ENCODE measurements at places on chromosomes 3 and 15.

DNA sequence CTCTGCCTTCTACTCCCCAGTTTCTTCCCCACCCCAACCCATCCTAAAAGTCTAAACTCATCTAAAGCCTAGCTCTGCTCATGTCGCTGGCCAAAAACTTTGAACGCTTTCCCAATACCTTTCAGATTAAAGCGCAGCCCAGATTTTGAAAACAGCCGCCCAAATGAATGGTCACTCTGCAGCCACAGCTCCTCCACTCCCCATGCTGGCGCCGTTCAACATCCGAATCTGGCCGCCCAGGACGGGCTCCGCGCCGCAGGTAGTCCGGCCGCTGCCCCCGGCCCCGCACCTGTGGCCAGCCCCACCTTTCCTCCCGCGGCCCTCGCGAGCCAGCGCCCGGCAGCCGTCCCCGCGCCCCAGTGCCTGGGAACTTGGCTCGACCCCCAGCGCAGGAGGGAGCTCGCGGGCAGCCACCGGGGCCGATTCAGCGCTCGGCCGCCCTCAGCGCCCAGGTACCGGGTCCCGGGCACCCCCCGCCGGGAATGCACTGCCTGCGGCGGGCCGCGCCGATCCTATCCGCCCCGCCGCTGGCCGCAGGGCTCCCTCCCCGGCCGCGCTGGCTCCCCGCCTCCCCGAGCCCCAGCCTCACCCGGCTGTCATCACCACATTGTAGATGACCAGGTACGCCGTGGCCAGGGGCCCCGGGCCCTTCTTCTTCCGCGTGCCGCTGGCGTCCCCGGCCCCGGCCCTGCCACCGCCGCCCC is 417 bp downstream of the HACD2 start:
- no peak for DNase-seq

GRCh38 chr3:107208100-107208499 is 169.1 kb upstream of the CCDC54 start:
- no peak for DNase-seq

GRCh38 chr3:104628185-104628789 is 738.4 kb upstream of the ALCAM start:
- no peak for DNase-seq

DNA sequence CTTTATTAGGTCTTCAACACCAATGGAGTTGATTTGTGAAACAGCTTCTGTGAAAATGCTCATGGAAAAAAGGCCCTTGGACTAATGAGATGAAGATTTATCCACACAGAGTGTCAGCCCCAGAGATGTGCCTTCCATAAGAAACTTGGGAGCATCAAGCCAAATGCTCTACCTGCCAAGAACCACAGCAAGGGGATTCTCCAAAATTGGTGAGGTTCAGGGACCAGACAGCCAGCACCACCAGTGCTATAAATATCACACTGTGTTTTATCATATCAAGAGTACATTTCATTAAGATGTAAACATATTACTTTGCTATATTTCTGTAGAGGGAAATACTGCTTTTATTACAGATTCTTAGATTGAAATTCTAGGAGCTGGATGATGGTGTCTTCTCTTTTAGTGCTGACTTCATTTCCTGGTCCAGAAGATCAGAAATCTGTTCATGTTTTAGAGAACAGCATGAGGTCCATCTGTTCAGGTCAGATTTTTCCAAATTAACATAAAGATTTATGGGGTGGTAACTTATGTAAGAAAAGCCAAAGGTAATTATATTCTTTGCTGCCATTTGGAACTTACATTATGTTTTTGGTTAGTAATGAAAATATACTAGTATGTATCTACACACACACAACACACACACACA is 17.7 kb downstream of the SLC35G2 start:
- no peak for DNase-seq

DNA sequence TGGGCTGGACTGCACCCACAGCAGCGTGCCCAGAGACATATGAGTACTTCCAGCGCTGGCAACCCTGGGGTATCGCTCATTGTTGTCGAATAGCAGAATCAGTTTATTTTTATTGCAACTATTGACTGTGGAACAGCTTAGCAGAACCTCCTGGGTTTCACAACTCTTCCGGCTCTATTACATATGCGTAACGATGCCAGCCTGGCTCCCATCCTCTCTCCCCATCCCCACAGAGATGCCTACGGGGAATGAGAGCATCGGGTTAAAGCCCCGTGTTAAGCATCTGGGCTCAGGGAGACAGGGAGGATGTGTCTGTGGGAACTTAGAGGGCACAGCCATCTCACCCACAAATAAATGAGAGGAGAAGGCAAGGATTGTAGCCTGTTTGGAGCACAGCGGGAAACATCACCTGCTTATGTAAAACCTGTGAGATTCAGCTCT is 76.6 kb upstream of the DLG1 start:
- DNase-seq, result no peak

DNA sequence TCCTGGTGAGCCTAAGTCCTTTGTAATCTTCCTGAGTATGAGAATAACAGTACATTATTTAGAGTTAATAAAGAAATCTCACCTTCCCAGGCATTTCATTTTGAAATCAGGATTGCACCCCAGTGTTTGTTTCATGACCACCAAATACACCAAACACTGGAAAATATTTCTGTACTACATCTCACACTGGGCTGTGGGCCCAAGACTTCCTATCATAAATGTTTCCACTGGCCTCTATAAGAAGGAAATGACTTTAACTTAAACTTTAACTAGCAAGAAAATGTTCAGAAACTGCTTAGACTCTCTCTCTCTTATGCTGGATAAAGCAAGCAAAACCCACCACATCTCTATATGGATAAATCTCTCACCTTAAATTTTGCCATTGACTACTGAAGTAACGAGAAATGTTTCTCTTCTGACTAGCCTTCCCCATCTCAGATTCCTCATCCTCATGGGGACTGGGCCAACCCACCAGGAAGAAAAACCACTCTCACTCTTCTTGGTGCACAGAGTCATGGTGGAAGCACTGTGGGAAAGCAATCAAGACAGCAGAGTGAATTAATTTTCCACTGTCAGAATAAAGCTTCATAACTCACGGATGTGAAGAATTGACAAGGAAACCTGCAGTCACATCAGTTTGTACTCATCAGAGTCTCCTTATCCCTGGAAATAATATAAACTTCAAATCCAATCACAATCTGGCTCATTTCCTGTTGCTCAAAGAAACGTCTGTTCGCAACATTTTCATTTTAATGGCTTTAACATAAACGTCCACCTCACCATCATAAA is 859.6 kb downstream of the EPHA3 start:
- no peak for DNase-seq

GRCh38 chr3:197753263-197753662 is 3.6 kb downstream of the FYTTD1 start:
- DNase-seq, result no peak

DNA sequence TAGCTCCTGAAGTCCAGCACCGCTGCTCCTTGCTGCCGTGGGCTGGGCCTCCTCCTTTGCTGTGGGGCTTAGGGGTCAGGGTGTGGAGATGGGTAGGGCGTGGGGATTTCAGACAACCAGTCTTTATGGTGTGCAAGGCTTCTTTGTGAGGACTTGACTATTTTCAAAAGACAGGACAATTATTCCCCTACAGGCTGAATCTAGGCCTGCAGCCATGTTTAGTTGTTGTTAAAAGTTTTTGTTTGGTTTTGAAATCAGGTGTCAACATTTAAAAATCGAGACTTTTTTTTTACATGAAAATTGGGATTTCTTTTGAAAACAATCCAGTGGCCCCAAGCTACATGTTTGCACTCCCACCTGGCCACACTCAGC is 10.6 kb downstream of the RPL32 start:
- no peak for DNase-seq

GRCh38 chr15:68775671-68776476 is 44.8 kb downstream of the ANP32A start:
- DNase-seq, result no peak

- no peak for DNase-seq
Measured at GRCh38 chr15:63819645-63820044, 14.1 kb downstream of the HERC1 start.

DNA sequence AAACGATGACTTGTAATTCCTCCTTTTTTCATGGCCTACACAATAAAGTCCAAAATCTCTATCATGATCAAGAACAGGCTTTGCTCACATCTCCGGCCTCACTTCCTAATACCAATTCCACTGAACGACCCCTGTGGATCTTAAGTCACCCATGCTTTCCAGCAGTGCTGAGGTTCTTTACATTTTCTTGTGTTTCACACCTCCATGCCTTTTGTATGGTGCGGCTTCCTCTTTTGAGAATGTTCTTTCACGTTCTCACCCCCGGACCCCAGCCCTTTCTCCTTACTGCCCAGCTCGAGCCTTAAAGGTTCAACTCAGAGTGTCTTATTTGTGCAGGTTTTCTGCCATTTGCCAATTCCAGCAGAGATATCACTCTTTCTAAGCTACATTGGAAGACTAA is 70.1 kb downstream of the CSNK1G1 start:
- no peak for DNase-seq

DNA sequence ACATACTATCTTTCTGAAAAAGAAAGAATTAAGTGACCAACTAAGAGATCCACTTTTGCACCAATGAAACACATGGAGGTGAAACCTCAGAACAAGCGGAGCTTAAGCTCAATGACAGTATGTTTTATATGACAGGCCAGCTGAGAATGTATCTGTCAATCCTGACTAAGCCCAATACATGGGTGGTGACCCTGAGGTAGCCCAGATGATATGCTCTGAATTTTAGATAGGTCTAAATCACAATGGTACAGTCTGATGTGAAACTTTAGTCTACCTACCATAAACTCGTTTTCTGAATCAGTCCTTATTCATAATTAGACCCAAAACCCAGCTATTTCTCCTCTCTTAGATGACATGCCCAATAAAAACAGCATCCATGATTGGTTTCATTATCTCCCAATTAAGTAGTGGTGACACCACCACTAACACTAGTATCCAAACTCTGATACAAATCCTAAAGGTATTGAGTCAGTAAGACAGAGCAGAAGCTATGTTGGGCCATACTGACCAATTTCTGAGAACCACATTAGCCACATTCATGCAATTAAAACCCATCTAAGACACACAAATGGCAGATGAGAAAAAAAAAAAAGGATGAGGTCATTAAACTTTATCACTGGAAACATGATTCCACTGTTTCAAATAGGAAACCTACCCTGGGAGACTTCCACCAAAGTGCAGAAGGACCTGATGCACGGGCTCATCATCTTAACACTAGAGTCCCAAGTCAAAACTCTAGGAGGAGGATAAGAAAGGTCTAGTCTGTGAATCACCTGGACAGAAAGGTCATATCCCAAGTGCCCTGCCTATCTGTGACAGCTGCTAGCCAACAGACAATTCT is 20.6 kb downstream of the CMTM6 start:
- DNase-seq, result no peak

- DNase-seq, result no peak
Measured at GRCh38 chr3:70608434-70608833, 296.0 kb upstream of the MDFIC2 start.

- DNase-seq, result no peak
Measured at GRCh38 chr15:70308735-70309434, 211.2 kb upstream of the TLE3 start.

Data from hematopoietic multipotent progenitor cell treated with erythropoietin and hydrocortisone succinate and interleukin-3 and kit ligand, for 15 days (in vitro differentiated cells).